ENCODE measurements at places on chromosomes 16 and 17.

GRCh38 chr16:46763147-46763546 lies 15.0 kb upstream of the MYLK3 start:
- DNase-seq, result no peak

DNA sequence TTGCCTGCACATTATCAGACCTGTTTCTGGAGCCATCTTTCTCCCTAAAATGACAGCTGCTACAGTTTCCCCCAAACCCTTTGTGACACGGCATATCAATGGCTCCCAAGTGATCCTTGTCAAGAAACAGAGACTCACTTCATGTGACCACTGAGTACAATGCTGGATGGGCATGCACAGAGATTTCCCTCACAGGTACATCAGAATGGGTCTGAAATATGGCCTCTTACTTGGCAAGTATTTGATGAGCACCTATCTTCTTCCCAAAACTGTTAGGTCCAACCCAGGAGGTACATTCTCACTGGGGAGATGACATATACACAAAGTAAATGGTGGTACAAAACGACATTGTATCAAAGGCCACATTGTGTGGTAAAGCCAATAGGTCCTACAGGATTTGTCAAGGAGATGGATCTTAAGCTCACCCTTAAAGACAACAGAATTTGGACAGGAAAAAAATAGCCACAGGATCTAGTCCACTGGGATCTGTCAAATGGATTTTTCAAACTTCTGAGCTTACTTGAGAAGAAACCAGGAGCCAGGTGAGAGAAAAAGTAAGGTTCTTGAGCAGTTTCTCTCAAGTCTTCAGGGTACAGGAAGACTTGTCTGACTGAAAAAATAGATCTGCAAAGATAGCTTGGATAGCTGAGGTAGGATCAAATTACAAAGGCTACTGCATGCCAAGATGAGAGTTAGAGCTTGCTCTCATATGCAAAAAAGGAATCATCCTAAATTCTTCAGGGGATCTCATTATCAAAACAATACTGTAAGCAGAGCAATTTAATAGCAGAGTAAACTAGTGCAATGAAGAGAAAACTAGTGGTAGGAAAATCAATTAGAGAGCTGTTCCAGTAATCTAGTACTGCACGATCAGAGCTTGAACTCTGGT lies 28.8 kb downstream of the RNF43 start:
- no peak for DNase-seq

DNA sequence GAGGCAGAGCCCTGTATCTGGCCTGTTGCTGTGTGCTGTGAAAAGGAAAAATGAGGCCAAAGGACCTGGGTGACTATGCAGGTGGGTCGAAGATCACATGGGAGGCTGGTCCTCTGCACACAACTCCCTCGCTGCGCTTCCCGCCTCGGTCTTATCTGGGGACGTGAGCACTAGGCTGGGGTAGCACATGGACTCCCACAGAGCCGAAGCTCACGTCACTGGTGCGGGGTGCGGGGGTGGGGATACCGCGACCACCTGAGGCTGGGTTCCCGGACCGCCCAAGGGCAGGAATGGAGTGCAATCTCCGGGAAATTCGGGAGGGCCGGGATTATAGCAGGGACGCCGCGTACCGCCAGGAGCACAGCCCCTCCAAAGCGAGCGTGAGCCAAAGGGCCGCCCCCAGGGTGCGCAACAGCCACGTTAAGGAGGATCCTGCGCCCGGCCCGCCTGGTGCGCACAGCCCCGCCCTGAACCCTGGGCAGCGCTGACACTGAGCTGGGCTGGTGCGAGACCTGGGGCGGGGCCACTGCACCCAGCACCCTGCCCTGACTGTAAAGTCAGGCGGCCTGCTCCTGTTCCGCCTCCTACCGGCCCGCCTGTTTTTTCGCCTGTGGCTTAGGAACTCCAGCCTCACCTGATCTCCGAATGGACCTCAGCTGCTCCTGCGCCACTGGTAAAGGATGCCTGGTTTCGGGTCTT lies 4.8 kb downstream of the MT1A start:
- peak; percentile 65 for DNase-seq

DNA sequence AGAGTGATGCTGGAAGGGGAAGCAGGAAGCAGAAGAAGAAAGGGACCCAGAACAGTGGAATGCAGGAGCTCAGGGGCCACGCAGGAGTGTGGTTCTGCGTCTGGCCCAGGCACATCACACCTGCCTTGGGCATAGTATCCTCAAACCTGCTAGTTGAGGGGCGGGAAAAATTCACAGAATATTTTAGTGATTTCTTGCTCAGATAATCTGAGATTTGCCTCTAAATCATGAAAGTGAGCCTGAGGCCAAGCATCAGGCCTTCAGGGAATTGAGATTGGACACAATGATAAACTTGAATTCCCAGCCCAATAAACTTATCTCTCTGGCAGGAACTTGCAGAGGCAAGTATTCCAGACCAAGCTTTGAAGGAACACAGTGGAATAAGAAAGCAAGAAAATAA lies 48.5 kb upstream of the CCL2 start:
- DNase-seq, result no peak

- no peak for DNase-seq
Observed at GRCh38 chr17:30173649-30174048, 57.0 kb downstream of the NSRP1 start.

DNA sequence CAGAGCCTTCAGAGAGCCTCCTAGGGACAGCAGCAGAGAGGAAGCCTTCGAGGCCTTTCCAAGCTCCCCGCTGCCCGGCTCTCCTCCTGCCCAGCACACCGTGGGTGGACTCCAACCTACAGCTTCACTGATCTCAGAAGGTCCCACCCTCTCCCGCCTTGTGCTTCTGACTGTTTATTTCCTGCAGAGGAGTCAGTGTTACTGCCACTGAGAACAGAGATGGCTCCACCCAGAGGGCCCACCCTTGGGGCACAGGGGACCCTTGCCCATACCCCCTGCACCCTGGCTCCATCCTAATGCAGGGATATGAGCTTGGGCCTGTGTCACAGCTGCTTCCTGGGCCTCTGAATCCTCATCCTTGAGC lies 52.8 kb upstream of the TOB1 start:
- DNase-seq, result no peak

DNA sequence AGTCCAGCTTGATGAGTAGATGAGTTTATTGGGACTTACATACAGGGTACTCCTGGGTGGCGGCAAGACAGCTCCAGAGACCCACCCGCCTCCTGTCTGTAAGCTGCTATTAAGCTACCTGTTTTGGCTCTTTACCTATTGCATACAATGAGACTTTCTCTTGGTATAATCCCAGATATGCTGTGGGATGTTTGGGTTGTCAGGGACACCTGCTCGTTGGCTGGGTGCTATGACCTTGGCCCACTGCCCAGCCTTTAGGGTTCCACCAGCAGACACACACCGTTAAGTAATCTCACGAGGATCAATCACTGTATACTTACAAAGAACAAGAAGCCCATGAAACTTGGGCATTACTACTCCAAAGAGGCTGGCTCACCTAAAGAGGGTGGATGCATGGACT lies 116.4 kb downstream of the NPIPB5 start:
- DNase-seq, result no peak

DNA sequence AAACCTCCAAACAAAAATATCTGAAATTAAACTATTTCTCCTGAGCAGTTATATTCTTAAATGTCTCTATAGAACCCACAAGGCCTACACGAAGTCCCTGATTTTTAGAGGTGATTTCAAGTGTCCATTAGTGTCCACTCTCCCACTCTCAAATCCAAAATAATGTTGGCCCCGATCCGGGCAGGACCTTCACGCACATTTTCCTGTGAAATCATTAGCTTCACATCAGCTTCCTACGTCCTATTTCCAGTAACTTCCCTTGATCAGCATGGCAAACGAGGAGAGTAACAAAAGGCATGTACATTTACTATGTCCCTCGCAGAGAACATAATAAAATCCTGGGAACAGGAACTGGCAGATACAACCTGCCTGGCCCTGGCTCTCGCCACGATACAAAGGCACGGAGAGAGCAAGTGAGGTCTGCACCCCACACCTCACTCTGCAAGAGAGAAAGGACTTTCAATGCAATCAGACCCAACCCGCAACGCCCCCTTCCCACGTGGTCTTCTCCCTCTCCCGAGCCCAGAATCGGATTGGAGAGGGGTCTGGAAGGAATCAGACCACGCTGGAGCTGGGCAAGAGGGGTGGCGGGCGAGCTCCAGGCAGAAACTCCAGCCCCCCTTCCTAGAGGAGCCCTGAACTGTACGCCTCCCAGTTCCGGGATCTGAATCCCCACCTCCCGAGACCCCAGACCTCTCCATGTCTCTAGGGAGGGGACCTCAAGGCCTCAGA lies 17.5 kb upstream of the C17orf78 start:
- DNase-seq, result peak; percentile 51

GRCh38 chr16:74745109-74745615 lies 29.5 kb downstream of the FA2H start:
- DNase-seq, result no peak

- peak; percentile 11 for DNase-seq
Observed at GRCh38 chr16:73015612-73016487, 32.1 kb downstream of the ZFHX3 start.

DNA sequence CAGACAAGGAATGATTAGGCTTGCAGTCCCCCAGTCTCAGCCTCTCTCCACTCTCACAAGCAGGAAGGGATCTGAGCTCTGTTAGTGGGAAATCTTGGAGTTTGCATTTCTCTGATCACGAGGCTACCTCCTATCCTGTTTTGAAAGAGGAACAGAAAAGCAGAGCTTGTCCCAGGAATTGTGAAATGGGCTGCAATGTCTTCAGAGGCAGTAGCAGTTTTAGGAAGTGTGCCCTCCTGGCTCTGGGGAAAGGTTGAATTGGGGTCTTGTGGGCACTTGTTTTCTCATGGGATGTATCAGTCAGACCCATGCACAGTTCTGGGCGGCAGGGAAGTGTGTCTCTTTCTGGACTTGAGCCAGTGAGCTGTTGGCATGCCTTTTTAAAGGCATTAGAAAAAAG lies 22.8 kb downstream of the NUP85 start:
- peak; percentile 58 for DNase-seq

- DNase-seq, result no peak
Observed at GRCh38 chr17:50292465-50292864, 18.2 kb downstream of the TMEM92 start.

GRCh38 chr17:62014526-62014925 lies 50.6 kb downstream of the MED13 start:
- DNase-seq, result no peak

DNA sequence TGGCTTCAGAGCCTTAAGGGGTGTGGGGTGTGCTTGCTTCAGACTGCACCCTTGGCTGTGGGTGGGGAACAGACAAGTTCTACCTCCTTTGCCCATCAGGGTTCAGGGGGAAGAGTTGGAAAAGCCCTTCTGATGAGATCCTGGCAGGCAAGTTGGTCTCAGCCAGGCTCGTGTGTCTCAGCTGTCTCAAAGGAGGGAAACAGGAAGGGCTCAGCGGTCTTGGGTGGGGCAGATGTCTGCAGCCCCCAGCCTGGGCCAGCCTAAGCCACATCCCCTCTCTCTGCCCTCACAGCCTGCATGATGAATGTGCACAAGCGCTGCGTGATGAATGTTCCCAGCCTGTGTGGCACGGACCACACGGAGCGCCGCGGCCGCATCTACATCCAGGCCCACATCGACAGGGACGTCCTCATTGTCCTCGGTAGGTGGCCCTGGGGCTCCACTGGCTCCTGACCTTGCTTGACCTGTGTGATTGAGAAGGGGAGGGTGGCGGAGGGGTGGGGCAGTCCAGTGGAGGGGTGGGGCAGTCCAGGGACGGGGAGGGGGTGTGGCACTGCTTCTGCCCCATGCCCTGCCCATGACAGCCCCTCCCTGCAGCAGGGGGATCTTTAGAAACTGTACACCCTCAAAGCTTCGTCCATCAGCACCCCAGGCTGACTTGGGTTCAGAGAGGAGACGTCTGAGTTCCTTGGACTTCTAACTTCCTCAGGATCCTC lies 199.5 kb downstream of the PRKCB start:
- DNase-seq, result no peak

- DNase-seq, result no peak
Observed at GRCh38 chr17:70157151-70157550, 12.2 kb upstream of the KCNJ2 start.

DNA sequence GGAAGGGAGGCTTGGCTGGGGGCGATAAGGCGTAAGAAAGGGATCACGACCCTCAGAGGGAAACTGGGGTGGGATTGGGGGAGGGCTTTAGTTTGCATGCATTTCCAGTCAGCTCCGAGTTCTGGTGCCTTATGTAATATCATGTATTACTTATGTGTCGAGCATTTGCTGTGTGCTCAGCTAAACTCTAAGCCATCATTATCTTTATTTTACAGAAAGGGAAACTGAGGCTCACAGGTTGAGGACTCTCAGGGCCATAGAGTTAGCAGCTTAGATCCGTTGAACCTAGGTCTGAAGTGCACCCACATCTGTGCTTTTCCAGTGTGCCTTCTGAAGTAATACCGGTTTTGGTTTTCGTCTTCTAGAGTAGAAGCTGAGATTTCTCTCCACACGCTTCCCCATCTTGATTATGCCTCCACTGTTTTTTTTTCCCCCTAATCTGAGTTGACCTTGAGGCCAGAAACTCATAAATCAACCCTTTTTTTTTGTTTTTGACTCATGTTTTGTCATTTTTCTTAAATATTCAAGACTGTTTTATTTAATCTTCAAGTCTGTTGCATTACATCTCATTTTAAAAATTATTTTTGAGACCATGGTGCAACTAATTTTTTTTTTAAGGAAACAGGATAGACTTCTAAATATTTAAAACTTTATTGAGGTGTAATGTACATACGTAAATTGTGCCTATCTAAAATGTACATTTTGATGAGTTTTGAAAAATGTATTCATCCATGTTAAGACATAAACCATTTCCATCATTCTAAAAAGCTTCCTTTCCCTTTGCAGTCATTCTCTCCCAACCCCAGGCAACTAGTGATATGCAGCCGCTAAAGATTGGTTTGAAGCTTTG lies 741 bp downstream of the CYB5B start:
- no peak for DNase-seq

DNA sequence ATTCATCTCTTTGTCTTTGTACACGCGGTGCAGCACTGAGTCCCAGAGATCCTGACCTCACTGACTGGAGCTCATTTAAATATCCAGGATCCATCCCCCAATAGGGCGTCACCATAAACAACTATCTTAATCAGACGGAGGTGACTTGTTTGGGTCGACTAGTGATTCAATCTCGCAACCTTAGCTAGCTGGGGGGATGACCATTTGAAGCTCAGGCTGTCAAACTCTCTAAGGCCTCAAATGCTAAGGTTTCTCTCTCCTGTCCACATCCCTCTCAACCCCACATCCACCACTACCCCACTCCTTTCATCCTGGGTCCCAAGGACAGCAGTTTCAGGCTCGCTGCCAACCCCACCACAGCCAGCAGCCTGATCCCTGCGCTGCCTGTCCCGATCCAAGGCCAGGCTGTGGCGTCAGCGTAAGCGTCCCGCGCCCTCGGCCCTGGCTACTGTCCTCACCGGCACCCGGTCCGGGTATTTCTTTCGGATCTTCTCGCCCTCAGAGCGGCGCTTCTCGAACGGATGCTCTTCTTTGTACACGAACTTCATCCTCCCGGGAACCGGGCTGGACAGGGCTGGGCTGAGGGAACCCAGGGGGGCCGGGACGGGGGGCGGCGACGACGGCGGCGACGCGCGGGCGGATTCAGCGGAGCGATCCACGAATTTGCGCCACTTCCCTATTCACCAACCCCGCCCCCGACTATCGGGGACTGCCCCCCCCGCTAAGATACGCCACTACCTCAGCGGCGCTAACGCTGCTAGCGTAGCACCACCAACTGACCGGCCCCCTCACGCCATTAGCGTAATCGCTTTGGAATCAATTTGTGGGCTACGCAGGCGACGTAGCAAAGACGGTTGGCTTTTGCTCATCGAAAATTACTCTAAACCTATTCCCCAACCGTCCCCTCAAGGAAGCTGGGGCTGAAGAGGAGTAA lies at the start of gene GABARAP:
Gene GABARAP, minus strand, starts transcription at position 667 of the 934 bp plus-strand sequence. Its CDS starts 119 bp downstream, at position 548.
- DNase-seq, result peak; percentile 68

- DNase-seq, result no peak
Observed at GRCh38 chr17:69732272-69732918, 317.9 kb downstream of the MAP2K6 start.
